ENCODE measurements at places on chromosomes 7 and 10.

DNA sequence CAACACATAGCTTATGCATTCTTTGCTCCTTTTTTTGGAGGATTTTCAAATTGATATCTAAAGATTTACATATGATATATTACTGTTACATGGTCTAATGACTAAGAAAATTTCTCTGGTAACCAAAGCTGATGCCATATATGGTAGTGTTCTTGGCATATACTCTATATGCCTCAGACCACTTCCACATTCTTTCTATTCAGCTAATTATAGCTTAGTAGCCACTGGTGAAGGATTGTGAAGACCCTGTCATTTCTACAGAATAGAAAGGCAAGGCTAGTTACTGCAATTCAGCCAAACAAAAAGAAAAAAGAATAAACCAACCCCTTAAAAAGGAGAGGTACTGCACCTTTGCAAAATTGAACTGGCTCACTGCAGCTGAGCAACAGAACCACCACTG is 3.7 kb downstream of the PURB start:
- DNase-seq = no peak

DNA sequence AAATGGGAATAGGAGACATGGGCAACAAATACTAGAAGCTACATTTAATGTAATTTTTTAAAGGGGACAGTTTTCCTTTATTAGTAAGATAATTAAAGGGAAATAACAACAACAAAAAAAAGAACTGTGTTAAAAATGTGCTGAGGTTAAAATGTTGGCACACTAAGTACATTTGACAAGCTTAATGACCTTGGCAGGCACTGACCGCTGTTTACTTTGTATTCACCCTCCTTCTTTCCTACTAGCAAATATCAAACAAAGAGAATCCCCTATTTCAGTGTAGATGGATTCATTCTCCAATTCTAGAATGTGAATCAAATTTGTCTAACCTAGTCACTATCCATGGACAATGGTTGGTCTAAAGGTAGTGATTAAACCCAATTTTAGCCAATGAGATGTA is 77.5 kb upstream of the TOMM7 start:
- no peak for DNase-seq

- DNase-seq = peak; percentile 96
These were observed 23.6 kb downstream of the DDIT4 start for GRCh38 chr10:72297281-72297804.

DNA sequence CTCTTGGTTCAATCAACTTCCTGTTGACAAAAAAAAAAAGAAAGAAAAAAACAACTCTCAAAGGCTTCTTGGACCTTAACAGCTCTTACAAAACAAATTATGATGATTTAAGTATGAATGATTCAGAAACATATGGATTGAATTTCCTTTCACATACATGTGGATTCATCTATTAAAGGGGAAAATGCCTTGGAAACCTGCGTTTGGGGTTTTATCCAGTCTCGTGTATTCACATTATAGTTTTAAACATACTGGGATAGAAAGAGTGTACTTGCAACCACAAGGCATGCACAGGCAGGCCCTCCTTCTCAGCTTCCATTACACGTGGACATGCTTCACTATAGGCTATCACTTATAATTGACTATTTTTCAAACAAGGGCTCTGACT is 286.7 kb downstream of the INHBA start:
- no peak for DNase-seq

GRCh38 chr10:70462349-70462984 is 16.1 kb upstream of the PALD1 start:
- no peak for DNase-seq

DNA sequence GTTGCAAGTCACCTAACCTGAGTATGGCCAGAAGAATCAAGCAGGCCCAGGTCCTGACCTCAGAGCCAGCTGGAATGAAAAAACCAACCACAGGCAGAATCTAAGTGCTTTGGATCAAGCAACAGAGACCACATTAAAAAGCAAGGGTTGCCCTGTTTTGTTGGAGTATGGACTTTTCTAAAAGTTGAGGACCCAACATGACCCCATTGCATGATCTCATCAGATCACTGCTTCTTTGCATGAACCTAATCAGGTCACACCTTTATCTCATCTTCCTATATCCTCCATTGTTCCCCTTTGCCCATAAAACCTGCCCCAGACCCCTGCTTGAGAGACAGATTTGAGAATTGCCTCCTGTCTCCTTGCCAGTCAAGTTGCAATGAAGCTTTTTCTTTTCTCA is 11.6 kb upstream of the SNX10 start:
- no peak for DNase-seq

DNA sequence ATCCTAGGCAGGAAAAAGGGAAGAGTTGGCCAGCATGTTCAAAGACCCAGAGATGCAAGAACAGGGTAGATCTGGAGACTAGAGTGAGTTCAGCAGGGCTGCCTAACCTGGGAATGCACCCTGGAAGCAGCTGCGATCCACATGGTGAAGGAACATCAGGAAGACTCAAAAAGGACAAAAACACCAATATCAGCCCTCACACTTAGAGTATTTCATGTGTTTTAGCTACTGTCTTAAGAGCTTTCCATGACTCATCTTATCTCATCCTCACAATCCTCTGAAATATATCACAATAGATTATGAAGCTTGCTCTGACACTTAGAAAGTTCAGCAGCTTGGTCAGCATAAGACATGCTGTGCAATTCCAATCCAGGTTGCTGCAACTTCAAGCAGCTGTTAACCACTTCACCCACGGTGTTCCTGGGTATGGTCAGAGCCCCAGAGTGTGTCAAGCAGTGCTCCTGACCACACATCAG is 380.9 kb downstream of the PARD3 start:
- DNase-seq = no peak

DNA sequence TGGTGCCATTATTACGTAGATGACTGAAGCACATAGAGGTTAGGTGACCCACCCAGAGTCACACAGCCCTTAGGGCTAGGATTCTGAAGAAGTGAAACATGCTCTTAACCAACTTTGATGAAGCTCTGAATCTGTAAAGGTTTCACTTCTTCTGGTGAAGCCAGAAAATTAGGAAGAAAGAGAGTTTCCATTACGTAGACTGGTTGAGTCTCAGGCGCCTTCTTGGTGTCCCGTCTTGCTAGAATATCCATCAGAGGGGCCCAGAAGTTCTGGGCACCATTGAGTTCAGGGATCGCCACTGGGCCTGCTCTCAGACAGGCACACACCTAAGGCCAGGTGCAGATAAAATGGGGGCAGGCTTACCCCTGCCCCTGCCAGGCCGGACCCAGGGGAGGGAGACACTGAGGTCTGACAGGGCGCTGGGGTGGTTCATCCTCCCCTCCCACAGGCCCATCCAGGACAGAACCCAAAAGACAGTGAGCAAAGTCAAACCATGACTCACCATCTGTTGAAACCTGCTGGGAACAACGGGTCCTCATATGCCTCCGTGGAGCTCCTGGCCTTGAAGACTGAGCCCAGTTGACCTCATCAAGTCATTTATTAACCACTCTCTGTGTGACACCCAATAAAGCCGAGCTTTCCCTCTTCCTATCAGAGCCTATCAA is 33.2 kb downstream of the DRGX start:
- no peak for DNase-seq

DNA sequence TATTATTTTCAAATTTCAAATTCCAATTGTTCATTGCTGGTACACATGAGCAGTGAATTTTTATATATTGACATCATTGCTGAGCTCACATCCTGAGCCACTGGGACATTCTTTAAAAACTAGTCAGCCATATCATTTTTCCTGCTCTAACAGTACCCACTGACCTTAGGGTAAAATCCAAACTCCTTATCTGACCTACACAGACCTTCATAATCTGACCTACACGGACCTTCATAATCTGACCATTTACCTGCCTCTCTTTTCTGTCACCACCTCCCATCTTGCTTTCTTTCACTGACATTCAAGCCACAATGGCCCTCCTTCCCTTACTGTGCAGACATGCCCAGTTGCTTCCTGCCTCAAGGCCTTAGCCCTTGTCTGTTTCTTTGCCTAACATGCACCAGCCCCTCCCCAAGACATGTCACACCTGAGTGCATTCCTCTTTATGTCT is 16.1 kb upstream of the CUZD1 start:
- no peak for DNase-seq

- no peak for DNase-seq
These were observed 101.4 kb downstream of the RELN start for GRCh38 chr7:103887853-103888602.

- no peak for DNase-seq
These were observed 3.3 kb downstream of the TSGA13 start for GRCh38 chr7:130683026-130683425.

- DNase-seq = no peak
These were observed 104.0 kb upstream of the INSIG1 start for GRCh38 chr7:155193716-155194115.

DNA sequence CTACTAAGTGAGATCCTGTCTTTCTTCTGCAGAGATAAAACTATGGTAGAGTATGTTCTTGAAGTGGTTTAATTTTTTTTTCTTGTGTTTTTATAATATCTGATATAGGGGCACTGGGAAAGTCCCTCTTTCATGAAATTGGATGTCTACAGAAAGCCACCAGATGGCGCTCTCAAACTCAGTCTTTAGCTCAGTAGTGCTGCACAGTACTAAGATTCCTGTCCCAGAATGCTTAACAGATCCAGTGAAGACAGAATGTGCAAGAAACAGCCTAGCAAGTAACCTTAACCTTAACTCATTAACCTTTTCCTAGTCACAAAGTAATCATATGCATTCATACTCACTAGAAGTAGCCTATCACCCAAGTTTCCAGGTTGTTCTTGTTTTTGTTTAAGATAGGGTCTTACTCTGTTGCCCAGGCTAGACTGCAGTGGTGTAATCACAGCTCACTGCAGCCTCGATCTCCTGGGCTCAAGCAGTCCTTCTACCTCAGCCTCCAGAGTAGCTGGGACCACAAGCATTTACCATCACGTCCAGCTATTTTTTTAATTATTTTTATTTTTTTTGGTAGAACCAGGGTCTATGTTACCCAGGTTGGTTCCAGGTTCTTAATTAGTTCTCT is 56.7 kb downstream of the IDE start:
- peak; percentile 62 for DNase-seq

- no peak for DNase-seq
These were observed 76.7 kb downstream of the ATXN7L1 start for GRCh38 chr7:105799677-105800076.

DNA sequence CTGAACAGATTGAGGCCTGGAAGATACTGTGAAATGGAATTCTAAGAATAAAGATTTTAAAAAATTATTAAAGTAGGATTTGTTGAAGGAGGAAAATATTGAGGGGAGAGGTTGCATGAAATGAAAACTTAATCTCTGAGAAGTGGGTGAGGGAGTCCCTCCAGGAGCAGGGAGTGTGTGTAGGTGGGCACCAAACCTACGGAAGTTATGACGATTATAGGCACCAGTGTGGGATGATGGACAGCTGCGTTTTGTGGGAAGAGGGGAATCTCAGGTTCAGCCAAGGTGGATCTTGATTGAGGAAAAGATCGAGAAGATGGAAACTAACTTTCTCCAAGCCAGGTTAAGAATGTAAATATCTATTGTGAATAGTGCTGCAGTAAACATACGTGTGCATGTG is 246.4 kb downstream of the CCDC3 start:
- no peak for DNase-seq

- no peak for DNase-seq
These were observed 95.7 kb downstream of the PKD1L1 start for GRCh38 chr7:47852330-47853245.

- no peak for DNase-seq
These were observed 69.6 kb downstream of the ASB13 start for GRCh38 chr10:5596611-5597341.

DNA sequence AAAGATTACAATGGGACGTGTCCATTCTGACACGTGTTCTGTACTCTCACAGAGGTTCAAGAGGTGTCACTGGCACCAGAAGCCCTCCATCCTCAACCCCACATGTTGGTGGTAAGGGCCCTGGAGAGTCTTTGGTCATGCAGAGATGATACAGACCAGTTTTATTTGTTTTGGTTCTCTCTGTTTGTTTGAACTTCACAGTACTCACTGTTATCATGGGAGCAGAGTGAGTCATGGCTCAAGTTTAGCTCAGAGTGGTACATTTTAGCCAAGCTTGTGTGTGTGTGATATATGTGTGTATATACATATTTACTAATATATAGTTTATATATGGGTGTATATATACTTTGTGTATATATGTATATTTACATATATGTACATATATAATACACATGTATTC is 935.6 kb downstream of the GRID1 start:
- no peak for DNase-seq

DNA sequence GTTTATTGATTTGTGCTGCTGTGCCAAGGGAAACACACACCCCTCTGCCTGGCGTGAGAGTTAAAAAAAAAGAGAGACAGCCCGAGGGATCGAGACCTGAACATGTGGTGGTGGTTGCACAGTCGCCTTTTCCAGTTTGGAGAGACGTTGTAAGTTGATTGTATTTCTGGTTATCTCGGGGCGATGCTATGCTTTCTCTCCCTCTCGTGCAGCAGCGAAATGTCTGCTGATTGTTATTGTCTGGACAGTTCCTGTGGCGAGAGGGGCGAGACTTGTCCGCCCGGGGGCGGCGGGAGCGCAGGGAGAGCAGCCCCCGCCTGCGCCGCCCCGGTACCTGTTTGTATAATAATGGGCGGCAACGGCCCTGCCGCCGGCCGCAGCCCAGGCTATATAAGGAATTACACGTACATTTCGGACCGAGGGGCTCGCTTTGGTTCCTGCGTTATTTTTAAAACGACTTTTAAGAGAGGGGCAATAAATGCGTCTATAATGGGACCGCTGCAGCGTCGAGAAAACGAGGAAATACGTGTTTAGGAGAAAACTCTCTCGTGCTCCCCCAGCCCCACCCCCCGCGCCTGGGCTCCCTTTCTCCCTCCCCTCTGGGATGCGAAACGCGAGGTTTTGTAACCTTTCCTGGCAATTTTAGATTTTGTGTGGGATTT is 1.7 kb downstream of the ZEB1 start:
- peak; percentile 20 for DNase-seq

DNA sequence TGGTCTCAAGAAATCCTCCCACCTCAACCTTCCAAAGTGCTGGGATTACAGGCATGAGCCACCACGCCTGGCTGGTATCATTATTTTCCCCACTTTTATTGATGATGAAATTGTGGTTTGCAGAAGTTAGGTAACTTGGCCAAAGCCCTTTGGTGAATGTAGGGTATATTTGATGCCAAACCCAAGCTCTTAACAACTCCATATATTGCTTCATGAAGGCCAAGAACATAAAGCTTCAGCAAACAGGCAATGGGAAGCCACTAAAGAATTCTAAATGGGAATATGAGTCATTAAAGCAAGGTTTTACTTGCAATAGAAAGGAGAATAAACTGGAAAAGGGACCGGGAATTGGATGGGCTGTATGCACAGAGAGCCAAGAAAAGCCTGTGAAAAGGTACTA is 142.7 kb downstream of the KMT2E start:
- no peak for DNase-seq

- DNase-seq = no peak
These were observed 977.2 kb downstream of the LRMDA start for GRCh38 chr10:76408646-76409045.

- DNase-seq = no peak
These were observed 65.9 kb downstream of the PRKCQ start for GRCh38 chr10:6514180-6514579.
